Fibroblast of lung (primary cell): ENCODE measurements at places on chromosomes 5 and 9.

- DNase-seq = peak; percentile 41
Observed at GRCh38 chr9:71744754-71745521, 23.4 kb downstream of the CEMIP2 start.

DNA sequence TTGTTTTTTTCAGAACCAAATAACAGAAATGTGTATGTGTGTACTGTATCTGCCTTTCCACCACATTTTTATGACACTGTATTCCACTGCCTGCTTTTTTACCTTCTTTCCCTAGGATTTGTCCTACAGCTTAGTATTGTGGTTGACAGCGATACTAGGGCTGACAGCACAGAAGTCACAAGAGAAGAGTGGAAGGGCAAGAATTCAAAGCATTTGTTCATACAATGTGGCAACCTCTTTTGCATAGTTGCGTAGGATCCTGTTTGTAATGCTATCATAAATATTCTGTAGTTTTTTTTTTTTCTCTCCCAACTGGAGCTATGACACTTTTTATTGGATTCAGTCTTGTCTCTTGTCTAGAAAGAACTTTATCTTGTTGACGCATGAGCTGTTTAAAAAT is 5.6 kb upstream of the BNIP1 start:
- DNase-seq = no peak

GRCh38 chr9:85025638-85026037 is 356.1 kb downstream of the NTRK2 start:
- no peak for DNase-seq

DNA sequence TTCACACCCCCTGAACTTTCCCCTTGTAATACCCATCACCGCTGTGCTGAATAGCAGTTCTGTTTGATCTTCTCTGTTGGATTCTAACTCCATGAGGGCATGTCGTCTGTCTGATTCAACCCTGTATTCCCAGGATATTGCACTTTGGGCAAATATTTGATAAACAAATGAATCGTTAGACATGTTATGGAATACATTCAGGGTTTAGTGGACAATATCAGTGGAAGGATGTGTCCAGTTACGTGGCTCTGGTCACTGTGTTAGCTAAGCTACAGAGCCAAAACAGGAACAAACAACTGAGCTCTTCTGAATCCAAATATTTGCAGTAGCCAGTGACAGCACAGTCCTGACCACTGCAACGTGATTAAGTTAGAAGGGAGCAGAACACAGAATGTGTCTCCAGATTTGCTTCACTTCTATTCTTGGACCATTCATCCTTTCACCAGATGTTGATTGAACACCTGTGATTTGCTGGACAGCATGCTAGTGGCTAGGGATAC is 13.2 kb downstream of the ANGPTL2 start:
- DNase-seq = no peak

DNA sequence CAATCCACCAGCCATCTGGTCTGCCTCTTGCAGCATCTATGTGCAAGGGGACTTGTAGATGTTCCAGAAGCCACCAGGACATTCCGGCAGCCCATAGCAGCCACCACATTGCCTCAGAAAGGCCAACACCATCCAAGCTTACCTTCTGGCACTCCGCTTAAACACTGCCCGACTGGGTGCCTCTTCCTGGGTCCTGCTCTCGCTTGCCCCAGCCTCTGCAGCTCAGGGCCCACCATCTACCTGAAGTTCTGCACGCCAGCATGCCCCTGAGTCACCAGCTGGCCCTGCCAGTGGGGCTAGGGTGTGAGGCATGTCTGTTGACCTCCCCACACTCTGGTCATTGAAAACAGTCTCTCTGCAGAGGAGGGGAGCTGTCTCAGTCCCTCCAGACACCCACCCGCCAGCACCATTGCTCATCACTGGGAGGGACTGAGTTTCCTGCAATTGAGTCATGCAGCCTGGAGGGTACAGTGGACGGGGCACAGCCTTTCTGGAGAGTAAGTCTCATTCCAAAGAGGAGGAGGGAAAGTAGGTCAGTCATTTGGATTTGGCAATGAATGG is 16.9 kb upstream of the COL5A1 start:
- DNase-seq = peak; percentile 81
